ENCODE measurements at places on chromosomes 1 and 21.

- no peak for DNase-seq
These were observed 17.4 kb downstream of the SPRR2G start for GRCh38 chr1:153133267-153133666.

DNA sequence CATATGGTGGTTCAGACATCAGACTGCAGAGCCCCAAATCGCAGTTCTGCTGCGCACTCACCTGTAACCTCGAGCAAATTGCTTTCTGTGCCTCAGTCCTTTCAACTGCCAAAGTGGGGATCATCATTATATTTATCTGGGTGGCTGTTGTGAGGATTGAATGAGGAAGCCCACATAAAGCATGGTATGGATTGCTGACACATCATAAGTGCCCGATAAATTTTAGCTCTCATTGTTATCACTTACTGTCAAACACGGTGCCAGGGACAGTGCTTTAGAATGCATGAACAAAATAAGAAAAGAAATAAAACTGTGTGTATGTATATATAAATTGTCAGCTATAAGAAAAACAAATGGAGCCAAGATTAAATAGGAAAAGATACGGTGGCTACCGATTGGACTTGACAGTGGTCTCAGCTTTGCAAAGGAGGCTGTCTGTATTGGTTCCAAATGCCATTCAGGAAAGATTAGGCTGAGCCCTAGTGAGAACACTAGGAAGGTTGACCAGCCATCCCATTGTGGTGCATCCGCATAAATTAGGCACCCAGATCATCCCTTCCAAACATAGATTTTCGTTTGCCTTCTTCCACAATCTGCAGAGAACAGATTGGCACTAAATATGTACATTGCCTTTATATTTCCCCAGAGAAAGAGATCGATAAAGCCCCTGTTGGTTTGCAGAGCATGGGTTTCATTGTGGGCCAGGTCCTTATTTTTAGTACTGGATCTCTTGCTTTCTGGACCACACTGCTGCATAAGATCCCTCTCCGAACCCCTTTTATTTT lies 91.8 kb upstream of the KAZN start:
- no peak for DNase-seq

- no peak for DNase-seq
These were observed 2.9 kb upstream of the LRRC8C start for GRCh38 chr1:89630048-89630447.

DNA sequence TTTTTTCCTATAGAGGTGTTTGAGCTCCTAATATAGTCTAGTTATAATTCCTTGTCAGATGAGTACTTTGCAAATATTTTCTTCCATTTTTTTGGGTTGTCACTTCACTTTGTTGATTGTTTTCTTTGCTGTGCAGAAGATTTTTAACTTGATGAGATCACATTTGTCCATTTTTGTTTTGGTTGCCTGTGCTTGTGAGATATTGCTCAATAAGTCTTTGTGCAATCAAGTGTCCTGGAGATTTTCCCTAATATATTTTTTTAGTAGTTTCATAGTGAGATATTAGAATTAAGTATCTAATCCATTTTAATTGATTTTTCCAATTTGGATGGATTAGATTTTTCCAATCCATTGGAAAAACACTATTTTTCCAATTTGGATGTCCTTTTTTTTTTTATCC lies 1395.5 kb downstream of the PLA2G4A start:
- no peak for DNase-seq

DNA sequence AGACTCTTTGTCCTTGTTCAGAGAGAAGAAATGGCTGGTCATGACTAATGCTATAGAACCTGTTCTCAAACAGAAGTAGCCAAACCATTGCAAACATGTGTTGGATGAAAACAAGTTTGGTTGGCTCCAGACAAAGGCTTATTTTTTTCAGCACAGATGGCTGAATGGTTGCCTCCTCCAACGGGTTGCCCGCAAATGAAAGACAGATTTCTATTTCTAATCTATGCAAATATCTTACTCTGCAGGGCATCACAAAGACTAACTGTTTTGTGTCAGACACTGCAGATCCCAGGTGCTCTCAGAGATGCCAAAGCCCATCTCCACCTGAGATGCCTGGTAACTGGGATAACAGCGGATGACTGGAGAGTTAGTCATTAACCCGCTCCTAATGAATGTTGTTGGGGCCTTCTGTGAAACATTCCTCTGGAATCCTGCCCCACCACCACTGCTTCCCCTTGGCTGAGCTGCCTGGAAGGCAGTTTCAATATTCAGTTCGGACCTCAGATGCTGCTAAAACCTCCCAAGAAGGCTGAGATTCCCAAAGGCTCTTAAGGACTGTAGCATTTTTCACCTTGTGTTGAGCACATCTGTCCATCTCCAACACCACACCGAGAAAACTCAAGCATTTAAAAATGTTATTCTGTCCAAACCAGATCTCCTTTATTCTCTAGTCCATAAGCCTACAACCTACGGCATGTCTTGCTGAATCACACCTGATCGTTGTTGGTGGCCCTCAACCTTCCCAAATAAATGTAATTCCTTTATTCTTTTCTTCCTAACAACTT lies 104.4 kb downstream of the PTPN14 start:
- DNase-seq: no peak

DNA sequence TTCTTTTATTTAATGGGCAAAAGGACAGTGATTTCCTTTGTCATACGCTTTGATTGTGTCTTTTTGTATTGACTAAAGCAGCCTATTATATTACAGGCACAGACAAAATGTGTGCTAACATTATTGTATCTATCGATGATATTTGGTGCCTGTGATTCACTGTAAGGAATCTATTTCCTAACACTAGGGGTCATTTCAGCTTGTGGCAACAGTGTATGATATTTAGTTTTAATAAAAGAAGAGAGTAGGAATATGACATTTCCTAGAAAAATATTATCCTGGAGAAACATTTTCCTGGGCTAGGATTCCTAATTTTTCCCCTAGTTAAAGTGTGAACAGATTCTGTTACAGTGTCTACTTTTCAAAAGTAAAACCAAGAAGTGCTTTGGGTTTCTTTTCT lies 42.8 kb downstream of the TYW3 start:
- DNase-seq: no peak

DNA sequence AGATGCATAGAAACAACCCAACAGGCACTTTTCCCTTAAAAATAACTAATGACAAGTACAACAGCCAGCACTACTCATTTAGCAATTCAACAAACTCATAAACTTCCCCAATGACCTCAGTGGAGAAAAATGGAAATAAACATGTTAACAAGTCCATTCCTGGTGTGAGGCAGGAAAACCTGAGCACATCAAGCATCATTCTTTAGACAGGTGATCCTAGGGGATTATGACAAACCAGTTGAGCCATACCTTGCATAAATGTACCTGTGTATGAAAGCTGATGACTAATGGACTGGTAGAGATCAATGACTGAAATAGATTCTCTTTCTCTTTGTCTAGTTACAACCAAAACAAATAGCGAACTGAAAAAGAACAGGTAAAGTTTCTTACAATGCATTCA lies 7.0 kb downstream of the COL24A1 start:
- no peak for DNase-seq

- DNase-seq: peak; percentile 42
These were observed 64.7 kb downstream of the SLC35A3 start for GRCh38 chr1:100034470-100034869.

- no peak for DNase-seq
These were observed 512.2 kb downstream of the LTN1 start for GRCh38 chr21:28480470-28480869.

DNA sequence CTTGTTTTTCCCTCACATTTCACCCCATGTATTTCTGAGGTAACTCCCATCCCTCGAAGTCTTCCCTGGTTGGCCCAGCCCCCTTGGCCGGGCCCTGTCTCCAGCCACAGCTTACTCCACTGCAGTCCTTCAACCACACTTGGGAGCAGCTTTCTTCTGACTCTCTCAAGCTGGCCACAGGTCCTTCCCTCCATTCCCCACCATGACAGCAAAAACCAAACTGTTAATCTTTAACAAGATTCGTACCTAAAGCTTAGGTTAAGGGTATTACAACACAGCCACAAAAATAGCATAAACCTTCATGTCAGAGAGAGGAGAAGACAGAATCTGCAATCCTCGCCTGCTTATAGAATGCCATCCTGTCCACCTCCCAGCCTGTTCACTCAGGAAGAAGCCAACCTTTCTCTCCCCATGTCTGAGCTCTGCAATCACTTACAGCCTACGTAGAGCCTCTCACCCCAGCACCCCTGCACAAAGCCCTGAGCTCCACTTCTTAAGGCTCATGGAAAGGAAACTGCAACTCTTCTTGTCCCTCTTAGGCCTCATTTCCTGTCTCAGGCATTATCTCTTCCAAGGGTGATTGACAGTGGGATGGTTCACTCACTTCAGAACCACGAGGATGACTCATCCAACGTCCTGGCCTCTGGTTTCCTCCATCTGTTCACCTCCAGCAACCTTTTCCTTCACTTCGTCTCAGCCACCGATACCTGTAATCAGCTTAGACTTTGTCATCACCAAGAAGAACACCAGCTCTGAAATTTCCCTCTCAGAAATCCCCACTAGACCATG lies 72.8 kb downstream of the CD2 start:
- peak; percentile 81 for DNase-seq

GRCh38 chr1:214993419-214993818 lies 89.1 kb upstream of the KCNK2 start:
- no peak for DNase-seq

DNA sequence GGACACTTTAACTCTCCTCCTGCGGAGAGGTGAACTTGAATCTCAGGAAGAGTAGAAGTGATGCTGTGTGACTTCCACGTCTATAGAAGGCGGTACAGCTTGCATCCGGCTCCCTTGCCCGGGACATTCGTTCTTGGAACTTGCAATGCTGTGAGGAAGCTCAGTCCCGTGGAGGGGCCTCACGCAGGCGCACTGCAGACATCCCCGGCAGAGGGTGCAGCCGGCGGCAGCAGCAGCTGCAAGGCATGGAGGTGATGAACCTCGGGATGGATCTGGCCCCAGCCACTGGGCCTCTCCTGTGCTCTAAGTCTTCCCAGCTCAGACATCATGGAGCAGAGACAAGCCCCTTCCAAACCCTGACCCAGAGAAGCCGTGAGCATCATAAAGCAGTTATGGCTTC lies 61.8 kb upstream of the SOD1 start:
- DNase-seq: no peak

DNA sequence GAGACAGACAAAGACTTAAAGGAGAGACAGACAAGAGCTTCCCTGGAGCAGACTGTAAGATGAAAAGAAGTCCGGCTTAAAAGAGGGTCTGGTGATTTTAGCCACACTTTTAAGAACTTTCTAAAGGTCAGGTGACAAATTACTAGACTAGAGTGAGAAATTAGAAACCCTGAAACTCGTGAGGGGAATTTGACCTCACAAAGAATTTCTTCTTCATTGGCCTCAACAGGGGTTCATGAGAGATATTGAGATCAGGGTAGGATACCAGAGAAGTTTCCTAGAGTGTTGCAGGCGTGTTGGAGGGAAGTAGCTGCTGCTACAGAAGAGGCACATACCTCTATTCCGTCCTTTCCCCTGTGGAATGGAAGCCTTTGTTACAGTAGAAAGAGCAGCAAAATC lies 884.4 kb downstream of the KCNT2 start:
- DNase-seq: no peak

GRCh38 chr1:115524236-115524635 lies 117.5 kb upstream of the VANGL1 start:
- no peak for DNase-seq

- no peak for DNase-seq
These were observed 28.0 kb upstream of the USP25 start for GRCh38 chr21:15701830-15702229.

DNA sequence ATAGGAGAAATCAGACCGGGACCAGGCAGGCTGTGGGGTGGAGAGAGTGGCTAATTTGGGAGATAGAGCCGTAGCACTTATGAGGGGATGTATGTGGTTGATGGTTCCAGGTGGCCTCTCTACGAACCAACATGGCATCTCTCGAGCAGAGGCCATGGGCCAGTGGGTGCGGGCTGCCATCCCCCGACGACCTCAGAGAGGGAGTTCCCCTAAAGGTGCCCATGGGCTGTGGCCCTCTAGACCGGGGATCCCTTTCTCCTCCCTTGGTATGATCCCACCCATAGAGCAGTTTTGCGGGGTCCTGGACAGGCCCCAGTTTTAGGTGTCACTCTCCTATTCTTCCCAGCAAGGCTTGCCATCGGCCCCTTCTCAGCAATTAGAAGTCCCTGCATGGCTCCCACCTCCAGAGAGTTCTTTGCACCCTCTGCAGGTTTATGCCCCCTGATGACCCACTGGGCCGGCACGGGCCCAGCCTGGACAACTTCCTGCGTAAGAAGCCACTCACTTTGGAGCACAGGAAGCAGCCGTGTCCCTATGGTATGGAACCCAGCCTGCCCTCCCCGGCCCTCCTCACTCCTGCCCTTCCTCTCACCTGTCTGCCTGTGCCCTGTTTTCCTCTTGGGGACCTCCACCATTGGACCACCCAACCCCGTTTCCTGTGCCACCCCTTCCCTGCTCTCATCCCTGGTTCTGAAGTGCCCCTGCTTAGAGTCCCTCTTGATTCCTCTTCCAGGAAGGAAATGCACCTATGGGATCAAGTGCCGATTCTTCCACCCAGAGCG lies 7.8 kb downstream of the ZC3H12A start:
- DNase-seq: no peak

- DNase-seq: no peak
These were observed 21.0 kb downstream of the HSPA13 start for GRCh38 chr21:14361958-14362357.

DNA sequence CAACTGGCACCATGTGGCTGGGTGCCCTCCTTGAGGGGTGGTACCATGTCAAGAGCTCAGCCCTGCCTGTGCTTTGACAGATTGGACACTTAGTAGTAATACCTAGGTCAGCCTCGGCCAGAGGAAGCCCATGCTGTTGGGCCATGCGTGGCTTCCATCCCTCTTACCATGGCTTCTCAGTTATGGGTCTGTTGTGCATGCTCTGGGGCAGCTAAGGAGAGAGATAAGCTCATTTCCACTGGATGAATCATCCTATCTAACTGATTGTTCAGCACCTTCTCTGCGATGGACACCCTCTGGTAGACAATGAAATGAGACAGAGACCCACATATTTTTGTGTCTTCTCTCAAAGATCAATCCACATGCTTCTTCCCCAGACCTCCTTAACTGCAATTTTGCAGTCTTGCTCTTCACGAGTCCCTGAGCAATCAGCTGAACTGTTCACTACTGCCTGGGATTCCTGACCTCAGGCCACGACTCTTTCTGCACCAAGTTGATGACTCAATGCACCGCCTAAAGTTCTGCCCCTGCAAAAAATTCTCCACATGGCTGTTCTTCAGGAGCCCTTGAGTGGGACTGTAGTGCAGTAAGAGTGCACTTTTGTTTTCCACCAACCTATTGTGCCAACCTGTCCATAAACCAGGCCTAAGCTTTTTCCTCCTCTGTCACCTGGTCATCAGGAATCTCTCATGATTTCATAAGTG lies 6.9 kb upstream of the TRIM62 start:
- peak; percentile 1 for DNase-seq

DNA sequence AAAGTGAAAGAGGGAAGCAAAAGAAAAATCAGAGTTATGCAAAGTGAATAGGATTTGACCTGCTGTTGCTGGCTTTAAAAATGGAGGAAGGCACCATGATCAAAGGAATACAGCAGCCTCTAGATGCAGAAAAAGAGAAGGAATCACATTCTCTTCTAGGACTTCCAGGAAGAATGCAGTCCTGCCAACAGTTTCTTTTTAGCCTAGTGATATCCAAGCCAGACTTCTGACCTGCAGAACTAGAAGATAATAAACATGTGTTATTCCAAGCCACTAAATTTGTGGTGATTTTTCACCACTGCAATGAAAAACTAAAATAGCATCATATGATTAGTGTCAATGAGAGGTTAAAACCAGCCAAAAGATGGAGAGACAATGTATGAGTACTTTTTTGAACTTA lies 101.9 kb upstream of the ADAMTS5 start:
- no peak for DNase-seq

- DNase-seq: no peak
These were observed 187.4 kb downstream of the DISC1 start for GRCh38 chr1:231814021-231814420.

GRCh38 chr21:43950481-43950880 lies 61.6 kb upstream of the TRAPPC10 start:
- no peak for DNase-seq

All from GM13977 (cell line).